EH (cell line): ENCODE measurements at places on chromosomes 13 and 19.
A peak's percentile ranks its signal among the peaks of the same experiment; 100 is the strongest.

GRCh38 chr19:8584965-8585893 lies 8.0 kb upstream of the MYO1F start:
- DNase-seq: no peak

DNA sequence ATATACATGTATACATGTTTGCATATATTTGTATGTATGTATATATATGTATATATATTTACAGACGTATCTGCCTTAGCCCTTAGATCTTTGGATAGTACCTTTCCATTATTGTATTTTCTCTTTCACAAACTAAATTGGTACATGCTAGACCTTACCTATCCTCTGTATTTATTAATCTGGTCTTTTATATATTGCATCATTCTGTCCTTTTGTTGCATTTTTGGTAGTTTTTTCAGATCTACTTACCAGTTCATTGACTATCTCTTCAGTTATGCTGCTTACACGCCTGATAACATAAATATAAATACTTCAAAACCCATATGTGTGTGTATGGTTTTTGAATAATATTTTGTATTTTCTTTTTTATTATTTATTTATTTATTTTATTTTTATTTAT lies 11.7 kb downstream of the ZNF613 start:
- no peak for DNase-seq

- DNase-seq: no peak
Measured at GRCh38 chr13:69109891-69110525, 997.6 kb upstream of the ATXN8OS start.

DNA sequence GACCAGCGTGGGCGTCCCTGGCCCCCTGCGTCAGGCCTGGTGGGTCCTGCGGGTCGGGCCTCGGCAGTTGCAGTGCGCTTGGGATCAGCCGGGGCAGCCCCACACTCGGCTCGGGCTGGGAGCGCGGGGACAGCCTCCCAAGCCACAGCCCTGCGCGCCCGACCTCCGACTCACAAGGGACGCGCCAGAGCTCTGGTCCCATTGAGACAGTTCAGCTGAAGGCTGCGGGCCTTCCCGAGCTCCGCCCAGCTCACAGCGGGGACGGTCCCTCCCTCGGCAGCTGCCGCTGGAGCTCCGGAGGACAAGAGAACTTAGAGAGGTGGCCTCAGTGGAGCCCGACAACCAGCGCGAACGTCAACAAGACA lies 45.7 kb upstream of the ZNF730 start:
- peak; percentile 50 for DNase-seq

DNA sequence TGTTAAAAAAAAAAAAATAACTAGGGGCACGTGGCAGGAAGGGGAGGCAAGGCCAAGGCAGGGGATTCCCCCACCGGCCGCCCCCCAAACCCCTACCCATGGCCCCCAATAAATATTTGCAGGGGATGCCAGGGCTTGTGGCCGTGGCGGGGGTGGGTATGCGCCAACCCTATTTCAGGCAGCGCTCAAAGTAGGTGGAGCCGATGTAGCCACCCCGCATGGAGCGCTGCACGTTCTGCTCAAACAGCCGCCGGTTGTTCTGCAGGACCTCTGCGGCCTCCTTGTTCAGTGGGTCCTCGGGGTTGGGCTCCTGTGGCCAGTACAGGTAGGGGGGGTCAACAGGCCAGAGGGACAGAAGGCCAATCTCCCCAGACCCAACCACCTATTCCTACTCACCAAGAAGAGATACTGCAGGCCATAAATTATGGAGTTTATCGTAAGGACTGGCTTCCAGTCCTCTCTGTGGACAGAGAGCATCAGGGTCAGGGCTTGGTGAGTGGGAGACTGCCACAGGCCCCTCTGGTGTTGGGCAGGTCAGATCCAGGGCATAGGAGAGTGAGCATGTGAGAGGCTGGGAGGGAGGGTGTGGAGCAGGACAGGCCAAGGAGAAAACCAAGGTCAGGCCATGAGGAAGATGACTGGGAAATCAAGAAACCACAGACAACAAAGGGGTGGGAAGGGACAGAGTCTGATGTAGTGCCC lies 1.2 kb upstream of the CHMP2A start:
- no peak for DNase-seq

GRCh38 chr13:99124794-99125316 lies 75.8 kb upstream of the UBAC2 start:
- DNase-seq: peak; percentile 58

- DNase-seq: peak; percentile 87
Measured at GRCh38 chr13:27599845-27600553, 20.3 kb downstream of the LNX2 start.

GRCh38 chr13:45328661-45329111 lies 12.3 kb downstream of the TPT1 start:
- peak; percentile 96 for DNase-seq

- no peak for DNase-seq
Measured at GRCh38 chr19:47458672-47459071, 13.0 kb downstream of the SLC8A2 start.

DNA sequence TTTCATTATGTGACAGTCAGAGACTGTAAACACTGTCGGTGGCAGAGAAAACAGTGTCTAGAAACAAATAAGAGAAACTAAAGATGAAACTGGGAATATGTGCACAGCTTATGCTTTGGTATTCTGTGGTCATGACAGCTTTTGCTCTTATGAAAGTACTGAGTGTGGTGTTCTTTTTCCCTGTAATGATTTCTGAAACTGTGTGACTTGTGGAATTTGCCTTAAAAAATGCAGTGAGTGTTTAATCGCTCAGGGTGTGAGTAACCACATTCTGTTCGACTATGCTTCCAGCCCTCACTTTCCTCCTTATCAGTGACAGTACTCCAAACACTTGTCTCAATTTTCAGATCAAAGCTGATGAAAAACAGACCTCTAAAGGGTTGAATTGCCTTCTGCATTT lies 66.9 kb upstream of the DIAPH3 start:
- DNase-seq: peak; percentile 37

DNA sequence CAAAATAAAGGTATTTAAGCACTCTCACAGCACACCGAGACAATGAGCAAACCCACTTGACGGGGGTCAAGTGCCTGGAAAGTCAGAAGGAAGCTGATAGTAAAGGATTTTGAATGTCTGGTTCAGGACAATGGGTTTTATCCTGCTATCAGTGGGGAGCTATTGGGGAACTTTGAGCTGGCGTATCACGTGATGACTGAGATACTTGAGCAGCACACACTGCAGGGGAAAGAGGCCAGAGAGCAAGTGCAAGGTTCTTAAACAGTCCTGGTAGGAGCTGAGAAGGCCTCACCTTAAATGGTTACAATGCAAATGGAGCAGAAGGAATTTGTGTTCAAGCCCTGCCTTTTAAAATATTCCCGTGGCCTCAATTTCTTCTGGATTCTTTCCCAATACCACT lies 225.3 kb downstream of the LACC1 start:
- DNase-seq: no peak

GRCh38 chr13:50468849-50469669 lies 374.4 kb downstream of the DLEU7 start:
- DNase-seq: no peak

GRCh38 chr19:30760014-30760413 lies 387.8 kb downstream of the ZNF536 start:
- no peak for DNase-seq
